Right renal pelvis (tissue), 4 donors: ENCODE measurements at places on chromosomes 11 and 22. TPM values are rescaled to one million over a fixed set of nuclear protein-coding genes. Genes with fewer than 3 reads are reported as not detected.

DNA sequence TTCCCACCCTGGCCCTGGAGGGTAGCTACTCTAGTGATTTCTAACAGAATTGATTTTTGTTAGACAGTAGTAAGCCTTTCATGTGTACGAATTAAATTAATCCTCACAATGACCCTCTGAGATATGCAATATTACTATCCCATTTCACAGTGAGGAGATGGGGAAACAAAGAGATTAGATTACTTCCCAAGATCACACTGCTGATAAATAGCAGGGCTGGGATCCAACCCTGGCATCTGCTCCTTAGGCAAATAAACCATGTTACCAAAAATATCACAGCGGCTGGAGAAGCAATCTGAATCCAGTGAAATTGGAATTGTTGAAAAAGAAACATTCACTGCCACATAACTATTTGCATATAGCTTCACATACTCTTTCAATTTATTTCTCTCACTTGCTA is 12.8 kb upstream of the CAVIN3 start:
- DNase-seq, result no peak

RCE1 gene
- 24.5 TPM for polyA plus RNA-seq

OR2AG1 gene
- polyA plus RNA-seq, result not detected

ENTHD1 gene
- not detected for polyA plus RNA-seq

MRGPRX1 gene
- not detected for polyA plus RNA-seq
